ENCODE measurements at places on chromosomes 13 and 19.
A peak's percentile ranks its signal among the peaks of the same experiment; 100 is the strongest.

GRCh38 chr13:112726016-112726767 lies 36.4 kb downstream of the ATP11A start:
- DNase-seq, result no peak

- no peak for DNase-seq
Measured at GRCh38 chr19:31421856-31422255, 72.6 kb upstream of the TSHZ3 start.

GRCh38 chr19:32877323-32877912 lies 7.9 kb upstream of the SLC7A9 start:
- DNase-seq, result no peak

DNA sequence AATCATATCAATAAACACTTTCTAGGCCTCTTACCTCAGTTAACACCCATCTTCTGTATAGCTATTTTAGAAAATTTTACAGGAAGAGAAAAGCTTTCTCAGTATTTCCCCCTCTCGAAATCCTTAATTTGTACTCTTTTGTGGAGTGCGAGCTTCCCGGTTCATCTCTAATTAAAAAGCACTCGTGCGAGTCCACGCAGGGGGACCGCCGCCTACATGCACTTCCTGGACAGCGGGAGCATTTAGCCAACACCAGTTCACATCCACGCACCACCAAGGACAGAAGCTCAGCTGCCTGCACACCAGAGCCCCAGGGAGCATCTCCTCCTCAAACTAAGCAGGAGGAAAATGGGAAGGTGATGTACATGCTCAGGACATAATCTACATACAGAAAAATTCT lies 60.0 kb downstream of the RASA3 start:
- DNase-seq, result no peak

DNA sequence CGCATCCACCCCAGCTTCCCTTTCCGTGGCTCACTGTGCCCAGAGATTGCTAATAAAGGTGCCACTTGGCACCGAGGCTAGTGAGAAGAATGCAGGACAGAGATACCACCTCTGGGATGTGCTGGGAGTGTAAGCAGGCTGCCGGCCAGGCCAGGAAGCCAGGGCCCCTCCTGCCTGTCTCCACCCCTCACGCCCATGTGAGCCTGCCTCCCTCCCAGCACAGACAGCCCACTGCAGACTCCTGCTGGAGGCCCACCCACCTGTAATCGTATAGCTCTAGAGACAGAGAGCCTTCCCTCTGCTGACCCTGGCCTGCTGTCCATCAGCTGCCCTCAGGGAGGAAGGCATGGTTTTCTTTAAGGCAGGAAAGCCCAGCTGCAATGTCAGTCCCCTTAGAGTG lies 13.9 kb downstream of the VSTM2B start:
- no peak for DNase-seq

DNA sequence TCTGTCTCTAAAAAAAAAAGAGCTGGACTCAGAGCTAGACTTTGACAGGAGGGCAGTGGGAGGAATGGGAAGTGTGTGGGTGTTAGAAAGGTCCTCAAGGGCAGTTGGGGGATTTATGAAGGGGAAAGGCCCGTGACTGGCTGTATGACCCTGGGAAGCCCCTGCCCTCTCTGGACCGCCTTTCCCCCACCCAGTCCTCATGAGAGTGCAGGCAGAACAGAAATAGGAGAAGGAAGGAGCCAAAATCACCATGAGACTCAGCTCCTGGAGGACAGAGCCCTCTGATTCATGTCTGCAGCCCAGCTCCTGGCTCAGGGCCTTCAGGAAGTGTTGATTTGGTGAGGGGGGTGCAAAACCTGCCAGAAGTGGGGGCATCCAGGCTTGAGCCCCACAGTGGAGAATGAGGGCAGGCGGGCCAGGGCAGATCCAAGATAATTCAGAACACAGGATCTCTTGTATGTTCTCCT lies 8.7 kb upstream of the SMG9 start:
- no peak for DNase-seq

GRCh38 chr19:16575861-16576689 lies 3.9 kb upstream of the SLC35E1 start:
- no peak for DNase-seq

DNA sequence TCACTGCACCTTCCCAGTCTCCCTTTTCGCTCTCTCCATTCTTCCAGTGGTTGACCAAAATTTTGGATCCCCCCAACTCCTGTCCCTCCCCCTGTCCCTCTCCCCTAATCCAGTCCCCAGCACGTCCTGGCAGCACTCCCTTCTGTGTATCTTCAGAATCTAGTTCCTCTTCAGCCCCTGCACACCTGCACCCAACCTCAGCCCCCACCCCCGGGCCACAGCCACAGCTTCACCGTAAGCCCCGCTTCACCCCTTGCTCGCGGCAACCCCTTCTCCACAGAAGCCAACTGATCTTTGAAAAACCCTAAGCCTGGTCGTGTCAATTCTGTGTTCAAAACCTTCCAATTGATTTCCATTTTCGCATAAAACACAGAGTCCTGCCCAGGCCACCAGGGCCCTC lies 35.5 kb upstream of the SLC15A1 start:
- no peak for DNase-seq

GRCh38 chr19:49862391-49863253 lies 4.8 kb downstream of the PNKP start:
- DNase-seq, result no peak

GRCh38 chr19:48660852-48661710 lies 11.7 kb downstream of the NTN5 start:
- peak; percentile 87 for DNase-seq

DNA sequence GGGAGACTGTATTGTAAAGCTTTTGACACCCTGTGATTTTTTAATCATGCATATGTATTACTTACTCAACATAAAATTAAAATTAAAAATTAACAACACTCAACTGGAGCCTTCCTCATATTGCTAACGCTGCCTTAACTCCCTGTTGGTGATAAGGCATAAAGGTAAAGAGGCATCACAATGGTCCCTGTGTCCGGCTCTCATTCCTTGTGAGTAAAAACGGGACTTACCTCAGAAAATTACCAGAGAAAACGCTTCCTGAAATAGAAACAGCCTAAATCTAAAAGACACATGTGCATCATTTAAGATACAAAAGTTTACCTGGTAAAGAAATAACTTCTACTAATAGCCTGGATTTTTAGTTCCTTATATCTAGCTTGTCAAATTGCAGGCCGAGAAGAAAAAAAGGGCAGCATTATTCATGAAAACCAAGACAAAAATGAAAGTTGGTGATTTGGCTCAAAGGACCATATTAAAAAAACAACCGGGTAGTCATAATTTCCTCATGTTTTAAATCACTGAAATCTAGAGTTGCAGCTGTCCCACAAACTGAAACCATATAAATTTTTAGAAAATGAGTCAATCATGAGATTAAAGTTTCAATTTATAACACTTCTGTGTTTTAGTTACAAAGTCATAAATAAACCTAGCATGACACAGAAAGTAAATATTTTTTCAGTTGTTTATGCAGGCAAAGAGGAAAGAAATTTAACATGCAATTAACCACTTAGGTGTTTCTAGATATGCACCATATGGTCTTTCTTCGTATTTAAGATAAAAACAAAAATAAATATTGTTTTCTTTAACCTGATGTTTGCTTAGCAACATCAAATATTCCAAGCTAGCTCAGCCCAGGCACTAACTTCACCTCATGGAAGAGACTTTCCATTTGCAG lies 94.7 kb downstream of the MIPEP start:
- no peak for DNase-seq

GRCh38 chr13:67515895-67516294 lies 285.8 kb upstream of the PCDH9 start:
- DNase-seq, result no peak

DNA sequence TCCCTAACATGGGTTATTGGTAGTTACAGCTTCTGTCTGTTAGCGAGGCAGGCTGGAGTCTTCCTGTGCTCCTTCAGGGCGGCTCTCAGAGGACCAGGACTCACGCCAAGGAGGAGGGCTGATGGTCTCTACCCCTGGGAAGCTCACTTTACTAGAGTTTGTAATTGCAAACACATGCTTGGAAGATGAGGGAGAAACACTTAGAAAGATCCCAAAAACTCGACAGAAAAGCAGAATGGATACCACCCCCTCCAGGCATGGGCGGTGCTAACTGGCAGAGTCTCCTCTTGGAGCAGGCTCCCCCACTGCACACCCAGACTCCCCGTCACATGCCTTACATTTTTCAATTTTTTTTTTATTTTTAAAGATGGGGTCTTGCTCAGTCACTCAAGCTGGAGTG lies 62.0 kb downstream of the PARP4 start:
- DNase-seq, result no peak

- no peak for DNase-seq
Measured at GRCh38 chr13:65453982-65454381, 1776.2 kb downstream of the PCDH9 start.

GRCh38 chr19:19687090-19687489 lies 18.5 kb downstream of the ZNF101 start:
- DNase-seq, result no peak

DNA sequence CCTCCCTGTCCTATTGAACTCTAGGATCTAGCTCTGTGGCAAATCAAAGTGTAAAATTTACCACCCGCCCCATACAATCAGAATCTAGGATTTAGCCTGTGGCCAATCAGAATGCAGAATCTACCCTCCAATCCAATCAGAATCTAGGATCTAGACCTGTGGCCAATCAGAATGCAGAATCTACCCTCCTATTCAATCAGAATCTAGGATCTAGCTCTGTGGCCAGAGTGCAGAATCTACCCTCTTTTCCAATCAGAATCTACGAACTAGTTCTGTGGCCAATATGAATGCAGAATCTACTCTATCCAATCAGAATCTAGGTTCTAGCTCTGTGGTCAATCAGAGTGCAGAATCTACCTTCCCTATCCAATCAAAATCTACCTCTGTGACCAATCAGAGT lies 25.8 kb downstream of the PRKD2 start:
- DNase-seq, result no peak

- DNase-seq, result no peak
Measured at GRCh38 chr19:35099155-35099896, 16.3 kb upstream of the FXYD3 start.

- DNase-seq, result no peak
Measured at GRCh38 chr13:20547479-20547908, 19.5 kb upstream of the IFT88 start.

- no peak for DNase-seq
Measured at GRCh38 chr13:87107651-87108050, 563.5 kb upstream of the SLITRK5 start.

DNA sequence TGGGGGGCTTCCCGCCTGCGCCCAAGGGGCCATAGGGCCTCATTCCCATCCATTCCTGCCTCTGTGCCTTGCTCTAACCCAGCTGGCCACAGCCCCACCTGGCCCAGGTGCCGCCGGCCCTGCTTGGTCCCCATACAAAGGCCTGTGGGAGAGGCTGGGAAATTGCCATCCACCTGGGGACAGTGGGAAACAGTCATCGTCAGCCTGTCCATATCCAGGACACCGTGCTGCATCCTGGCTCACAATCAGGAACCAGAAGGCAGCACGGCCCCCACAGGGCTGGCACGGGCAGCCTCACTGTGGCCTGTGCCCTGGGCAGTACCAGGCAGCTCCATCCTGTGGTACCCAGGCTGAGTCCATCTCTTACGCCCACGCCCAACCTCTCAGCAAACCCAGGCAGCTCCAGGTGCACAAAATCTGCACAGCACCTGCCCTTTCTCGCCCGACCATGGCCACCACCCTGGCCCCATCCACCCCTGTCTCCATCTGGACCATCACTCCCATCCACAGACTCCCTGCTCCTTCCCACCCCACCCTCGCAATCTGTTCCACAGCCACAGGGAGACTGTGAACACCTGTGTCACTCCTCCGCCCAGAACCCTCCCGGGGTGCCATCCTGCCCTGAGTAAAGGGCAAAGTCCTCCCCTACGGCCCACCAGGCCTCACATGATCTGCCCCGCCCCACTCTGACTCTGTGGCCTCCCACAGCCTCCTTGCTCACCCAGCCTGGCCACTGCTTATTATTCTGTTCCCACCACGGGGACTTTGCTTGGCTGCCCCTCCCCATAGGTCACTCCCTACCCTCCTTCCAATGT lies 21.1 kb upstream of the FBXO27 start:
- DNase-seq, result no peak

DNA sequence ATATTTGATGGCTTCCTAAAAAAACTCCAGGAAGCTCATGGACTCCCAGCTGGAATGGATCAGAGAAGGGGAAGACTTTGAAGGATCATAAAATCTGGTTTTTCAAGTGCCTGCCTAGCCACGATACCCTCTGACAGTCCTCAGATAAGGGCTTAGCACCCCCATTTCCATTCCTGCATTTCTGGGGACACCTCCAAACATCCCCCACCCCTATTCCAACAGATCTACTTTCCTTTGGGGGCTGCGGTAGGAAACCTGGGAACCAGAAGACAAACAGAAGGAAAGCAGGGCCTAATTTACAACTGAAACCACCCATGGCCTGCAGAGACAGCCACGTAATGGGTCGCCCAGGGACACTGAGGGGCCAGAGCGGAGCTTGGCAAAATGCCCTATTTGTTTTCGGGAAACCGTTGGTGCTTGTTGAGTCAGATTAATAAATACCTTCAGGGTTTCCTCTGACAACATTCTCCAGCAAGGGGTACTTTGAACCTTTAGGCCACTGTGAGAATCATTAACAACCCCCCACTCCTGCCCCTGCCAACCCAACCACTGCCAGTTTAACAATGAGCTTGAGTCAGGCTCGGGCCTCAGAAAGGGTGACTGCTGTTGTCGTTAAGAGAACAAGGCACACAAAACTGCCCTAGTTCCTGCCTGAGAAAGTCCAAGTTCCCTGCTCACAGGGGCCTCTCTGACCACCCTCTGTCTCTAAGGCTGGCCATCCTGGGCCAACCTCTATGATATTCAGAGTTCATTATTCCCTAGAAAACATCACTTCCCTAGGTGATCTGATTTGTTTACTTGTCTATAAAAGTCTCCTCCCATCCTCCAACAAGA lies 23.5 kb downstream of the RHPN2 start:
- no peak for DNase-seq

DNA sequence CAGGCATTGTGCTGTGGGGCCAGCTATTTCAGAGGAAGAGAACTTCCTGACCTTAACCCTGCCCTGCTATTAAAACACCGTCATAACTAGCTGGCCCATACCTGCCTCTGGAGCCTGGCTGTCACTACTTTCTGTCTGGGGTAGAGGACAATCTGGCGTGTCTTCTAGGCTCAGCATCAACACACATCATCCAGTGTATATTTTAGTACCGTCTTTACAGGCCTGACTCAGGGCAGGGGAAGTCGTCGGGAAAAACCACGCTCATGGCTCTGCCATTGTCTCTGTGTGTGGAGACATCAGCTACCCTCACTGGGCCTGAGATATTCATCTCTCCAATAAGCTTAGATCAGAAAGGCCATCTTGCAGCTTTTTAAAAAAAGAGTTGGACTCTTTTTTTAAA lies 151.1 kb downstream of the KATNAL1 start:
- DNase-seq, result no peak

GRCh38 chr19:35024095-35024494 lies 6.2 kb upstream of the SCN1B start:
- no peak for DNase-seq

DNA sequence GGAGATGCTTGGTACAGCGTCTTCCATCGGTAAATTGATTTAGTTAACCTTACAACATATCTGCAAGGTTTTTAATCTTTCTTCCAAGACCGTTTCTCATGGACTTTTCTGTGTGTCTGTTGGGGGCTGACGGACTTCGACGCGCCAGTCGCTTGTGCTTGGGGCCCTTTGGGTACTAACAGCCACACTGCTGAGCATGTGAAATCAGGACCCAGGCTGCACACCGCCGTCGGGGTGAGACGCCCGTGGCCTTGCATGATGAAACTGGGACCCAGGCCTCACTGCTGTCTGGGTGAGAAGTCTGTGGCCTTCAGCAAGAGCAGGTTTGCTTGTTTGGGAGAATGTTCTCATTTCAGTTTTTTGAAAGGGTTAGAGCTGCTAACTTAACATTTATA lies 9.8 kb downstream of the ATP4B start:
- DNase-seq, result no peak
